ENCODE measurements at places on chromosomes 2 and 18.

DNA sequence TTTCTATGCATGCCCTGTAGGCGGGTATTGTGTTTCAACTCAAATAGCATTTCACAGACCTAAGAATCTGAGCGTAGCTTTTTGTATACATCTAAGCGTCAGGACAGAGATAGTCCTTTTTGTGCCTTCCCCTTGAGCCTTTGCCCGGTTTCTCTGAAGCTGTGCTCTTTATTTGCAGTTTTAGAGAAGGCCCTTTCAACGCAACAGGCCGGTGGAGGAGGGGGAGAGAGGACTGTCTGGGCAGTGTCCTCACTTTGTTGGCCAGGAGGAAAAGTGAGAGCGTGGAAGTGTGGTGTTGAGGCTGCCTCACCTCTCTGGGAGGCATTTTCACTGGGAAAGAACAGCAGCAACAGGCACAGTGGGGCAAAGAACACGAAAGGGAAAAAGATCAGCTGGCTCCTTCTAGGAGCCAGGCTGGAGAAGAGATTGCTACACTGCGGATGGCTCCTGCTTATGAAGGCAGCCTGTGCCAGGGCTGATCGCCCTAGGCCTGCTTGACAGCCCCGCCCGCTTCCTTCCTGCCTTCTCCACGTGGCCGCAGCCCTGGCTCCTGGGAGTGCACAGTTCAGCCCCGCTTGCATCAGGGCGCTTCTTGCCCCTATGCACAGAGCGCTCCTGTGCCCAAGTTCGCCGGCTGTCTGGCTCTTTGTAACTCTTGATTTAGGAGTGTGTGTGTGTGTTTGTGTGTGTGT, 195.6 kb upstream of the POU3F3 start:
- DNase-seq, result no peak

DNA sequence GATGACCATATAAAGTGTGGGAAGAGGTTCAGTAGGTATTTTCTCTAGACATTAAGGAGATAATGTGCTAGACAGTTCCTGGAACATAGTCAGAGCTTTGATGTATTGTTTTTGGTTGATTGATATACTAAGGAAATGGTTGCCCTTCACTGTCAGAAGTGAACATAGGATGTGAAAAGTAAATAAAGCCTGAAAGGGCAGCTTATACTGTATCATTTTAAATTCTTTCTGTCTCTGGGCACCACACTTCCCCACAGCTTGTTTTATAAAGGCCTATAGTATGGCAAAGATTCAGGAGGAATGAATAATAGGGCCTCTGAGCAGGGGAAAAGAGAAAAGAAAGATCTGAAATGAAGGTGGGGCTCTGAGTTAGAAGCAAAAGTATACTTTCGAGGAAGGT, 72.7 kb upstream of the ITPRID2 start:
- DNase-seq, result no peak

- no peak for DNase-seq
These were observed 71.3 kb downstream of the FASTKD2 start for GRCh38 chr2:206836722-206837121.

DNA sequence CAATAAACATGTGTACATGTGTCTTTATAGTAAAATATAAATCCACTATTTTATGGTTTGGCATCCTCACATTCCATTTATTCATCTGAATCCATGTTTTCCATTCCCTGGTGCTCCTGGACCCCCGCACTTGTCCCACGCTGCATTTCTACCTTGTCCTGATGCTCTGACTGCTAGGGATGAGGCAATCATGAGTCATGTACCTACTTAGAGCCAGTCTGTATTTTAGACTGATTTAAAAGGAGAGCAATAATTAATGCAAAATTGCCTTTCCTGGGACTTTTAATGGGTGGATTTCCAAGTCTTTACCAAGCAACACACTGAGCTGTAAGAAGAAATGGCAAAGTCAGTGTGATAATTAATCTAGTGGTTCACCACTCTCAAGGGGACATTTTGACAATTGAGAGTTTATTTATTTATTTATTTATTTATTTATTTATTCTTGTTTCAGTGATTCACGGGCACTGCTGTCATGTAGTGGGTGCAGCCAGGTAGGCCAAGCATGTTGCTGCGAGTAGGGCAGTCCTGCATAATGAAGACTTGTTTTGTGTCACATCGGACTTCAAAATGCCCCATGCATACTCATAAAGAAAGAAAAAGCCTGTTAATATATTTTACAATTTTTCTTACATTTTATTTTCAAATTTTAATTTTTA, 419.3 kb upstream of the VWC2L start:
- DNase-seq, result no peak

DNA sequence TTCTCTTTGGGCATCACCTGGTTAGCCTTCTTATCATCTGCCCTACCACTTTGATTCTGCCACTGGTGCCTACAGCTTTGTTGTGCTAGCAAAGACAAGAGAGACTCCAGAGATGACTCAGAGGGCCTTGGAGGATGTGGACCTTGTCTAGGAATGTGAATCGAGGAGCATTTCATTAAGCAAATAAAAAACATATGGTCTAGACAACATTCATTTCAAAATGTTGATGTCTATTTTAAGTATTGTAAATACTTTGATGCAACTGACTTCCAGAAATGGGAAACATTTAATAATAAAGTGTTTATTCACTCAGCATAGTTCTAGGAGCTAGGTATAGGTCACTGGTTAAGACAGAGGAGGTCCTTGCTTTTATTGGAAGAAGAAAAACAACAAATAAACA, 195.5 kb downstream of the CDCA7 start:
- no peak for DNase-seq

GRCh38 chr2:23495661-23496114, 110.7 kb downstream of the KLHL29 start:
- DNase-seq, result no peak

DNA sequence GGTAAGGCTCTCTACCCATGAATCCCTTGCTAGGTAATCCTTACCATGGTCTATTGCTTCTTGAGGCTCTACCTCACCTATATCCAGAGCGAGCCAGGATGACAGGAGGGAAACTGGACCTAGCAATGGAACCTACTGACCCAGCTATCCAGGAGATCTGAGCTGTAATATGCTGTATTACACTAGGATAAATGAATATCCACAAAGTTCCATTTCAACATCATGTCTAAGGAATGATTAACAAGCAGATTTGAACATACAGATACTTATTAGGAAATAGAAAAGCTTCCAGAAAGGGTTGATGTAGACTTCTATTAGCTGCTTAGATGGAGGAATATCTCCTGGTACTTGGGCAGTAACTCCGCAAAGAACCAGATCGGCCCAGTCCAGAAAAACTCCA, 110.1 kb downstream of the BAZ2B start:
- no peak for DNase-seq

GRCh38 chr2:174844295-174844708, 80.0 kb upstream of the CHRNA1 start:
- DNase-seq, result no peak

- no peak for DNase-seq
These were observed 8.6 kb upstream of the TMX3 start for GRCh38 chr18:68723539-68723938.

DNA sequence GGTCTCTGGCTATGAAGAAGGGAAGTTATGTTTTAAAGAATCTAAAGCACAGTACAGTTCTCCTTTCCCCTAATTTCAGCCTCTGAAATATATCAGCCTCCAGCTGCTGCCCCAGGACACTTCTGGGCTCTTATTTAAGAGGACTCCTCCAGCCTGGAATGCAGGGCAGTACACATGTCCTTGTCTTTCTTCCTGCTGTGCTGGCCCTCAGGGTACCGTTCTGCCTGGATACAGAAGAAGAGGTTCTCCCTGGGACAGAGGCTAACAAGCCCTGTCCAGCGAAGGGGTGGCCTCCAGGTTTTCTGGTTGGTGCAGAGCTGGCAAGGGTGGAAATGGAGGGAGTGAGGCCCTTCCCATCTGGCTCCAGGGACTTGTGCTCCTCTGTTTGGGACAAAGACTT, 22.1 kb downstream of the MLPH start:
- no peak for DNase-seq

DNA sequence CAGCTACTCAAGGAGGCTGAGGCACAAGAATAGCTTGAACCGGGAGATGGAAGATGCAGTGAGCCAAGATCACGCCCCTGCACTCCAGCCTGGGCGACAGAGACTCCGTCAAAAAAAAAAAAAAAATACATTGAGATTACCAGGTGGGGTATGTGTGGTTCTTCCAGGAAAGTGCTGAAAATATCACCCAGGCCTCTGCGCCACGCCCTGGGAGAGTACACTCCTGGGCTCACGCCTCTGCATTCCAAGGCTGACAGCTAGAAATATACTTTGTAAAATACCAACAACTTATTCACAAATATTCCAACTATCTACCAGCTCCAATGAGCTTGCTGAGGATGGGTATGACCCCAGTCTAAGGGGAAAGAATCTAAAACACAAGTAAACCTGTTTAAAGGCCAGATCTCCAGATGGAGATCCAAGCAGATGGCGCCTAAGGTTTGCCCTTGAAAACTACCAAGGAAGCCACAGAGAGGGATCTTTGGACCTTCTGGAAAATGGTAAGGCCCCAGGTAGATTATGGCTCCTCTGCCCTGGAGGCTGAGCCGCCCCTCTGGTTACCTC, 21.6 kb upstream of the B3GNT7 start:
- no peak for DNase-seq

DNA sequence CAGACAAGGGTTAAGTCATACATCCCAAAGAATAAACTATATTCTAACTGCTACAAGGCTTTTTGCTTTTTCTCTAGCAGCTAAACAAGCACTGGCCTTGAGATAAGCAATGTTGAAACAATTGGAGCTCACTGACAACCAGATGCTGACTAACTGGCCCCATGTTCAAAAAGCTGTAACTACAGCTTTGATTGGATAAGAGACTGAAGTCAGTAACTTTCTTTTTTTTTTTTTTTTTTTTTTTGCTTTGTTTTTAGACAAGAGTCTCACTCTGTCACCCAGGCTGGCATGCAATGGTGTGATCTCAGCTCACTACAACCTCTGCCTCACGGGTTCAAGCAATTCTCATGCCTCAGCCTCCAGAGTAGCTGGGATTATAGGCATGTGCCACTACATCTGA, 45.4 kb upstream of the TMEM163 start:
- no peak for DNase-seq

DNA sequence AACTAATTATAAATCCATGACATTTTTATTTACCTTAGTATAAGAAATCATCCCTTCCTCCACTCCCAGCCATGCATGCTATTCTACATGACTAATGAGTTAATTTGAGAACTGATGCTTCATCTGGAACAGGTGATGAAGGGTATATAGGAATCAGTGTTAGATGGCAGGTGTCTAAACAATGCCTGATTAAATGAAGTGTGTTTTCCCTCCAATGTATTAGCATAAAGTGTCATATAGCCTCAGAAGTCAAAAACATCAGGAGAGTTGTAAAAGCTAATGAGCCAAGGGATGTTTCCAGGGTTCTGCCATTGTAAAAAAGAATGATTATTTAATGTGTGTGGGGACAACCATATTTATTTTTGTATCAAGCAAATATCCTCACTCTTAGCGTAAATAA, 913.8 kb downstream of the DCC start:
- DNase-seq, result no peak

DNA sequence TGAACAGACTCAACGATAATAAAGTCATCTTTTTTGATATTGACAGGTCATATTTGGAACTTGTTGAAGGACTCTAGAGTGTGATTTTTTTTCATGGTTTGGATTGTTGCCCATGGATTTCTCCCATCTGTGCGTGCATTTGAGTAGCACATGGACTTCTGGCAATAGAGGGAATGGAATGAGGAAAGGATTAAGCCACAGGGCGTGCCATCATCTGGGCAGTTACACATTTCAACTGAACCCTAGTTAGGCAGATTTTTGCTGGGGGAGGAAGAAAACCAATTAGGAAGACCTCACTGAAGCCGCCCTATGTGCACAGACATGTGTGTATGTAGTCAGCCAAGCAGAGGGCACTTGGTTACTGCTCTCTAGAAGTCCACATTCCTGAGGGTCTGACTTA, 72.6 kb downstream of the TPGS2 start:
- DNase-seq, result no peak

GRCh38 chr2:136134126-136134525, 16.2 kb upstream of the CXCR4 start:
- DNase-seq, result peak; percentile 80

DNA sequence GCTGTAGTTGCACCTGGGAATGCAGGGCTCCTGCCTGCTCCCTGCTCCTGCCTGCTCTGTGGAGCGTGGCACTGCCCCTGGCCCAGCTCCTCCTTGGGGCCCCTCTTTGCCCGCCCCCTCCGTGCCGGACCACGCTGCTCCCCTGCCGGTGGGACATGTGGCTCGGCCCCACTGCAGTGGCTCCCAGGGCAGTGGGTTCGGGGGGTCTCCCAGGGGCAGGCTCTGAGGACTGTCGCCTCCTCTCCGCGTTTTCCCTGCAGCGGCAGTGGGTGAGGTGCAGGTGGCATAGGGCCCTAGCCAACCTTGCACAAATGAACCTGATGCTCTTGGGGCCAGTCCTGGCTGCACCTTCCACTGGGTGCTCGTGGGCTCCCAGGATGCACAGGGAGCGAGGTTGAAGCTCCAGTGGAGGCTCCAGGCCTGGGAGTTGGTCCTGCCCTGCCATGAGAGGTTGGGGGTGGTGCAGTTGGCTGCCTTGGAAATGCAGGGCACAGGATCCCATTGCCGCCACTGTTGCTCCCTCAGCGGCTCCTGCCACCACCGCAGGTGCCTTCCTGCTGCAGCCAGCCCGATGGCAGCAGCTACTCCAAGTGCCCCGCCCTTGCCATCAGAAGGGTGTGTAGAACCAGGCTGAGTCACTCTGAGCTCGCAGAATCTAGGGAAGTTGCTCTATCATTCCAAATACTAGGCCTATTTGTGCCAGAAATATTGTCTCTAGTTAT, 313.1 kb upstream of the SYT4 start:
- no peak for DNase-seq

DNA sequence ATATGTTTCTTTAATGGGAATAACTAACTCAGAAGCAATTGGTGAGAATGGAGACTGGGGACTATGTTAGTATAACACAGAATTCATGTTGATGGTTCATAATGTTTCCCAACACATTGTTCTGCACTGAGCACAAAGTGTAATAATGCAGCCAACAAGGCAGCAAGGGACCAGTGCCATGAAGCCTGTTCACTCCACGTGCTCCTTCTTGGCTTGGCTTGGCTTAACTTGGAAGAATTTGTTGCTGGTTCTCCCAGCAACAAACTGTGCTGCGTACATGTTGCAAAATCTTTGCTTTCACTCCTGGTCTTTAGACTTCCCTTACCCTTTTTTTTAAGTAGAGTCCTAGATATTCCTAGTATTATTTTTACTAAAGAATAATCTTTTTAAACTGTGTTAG, 129.7 kb downstream of the MAP3K20 start:
- DNase-seq, result no peak

- no peak for DNase-seq
These were observed 151.3 kb upstream of the NCK2 start for GRCh38 chr2:105593221-105593967.

Measured in naive thymus-derived CD4-positive, alpha-beta T cell (primary cell).